ENCODE measurements at places on chromosomes 1 and 21.

DNA sequence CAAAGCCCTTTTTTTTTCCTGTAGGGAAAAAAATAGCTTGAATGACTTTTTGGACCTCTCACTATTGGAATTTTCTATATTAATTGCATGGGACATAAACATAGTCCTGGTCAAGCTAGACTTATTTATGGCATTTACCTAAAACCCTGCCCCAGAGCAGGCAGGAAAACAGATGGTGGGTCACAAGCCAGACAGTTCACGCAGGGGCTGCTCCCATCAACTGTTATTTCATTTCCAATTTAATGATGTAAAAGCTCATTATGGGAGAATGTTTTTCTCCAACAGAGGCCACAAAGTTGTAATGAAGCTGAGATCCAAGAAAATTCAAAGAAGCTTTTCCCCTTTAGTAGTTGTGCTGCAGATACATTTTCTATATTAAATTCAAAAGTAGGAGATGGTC lies 99.2 kb downstream of the SGIP1 start:
- DNase-seq, result no peak

DNA sequence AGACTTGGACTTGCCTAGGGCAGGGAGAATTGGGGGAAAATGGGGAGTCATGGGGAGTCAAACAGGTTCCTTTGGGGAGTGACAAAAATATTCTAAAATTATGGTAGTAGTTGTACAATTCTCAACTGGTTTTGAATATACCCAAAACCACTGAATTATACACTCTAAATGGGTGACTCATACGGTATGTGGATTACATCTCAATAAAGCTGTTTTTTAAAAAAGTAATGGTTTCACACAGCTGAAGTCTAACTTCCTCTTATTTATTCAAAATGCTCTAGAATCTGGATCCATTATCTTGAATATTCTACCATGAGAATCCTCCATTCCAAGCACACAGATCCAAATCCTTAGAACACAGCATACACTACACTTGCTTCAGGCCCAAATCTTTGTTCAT lies 11.1 kb downstream of the EIF4G3 start:
- no peak for DNase-seq

- no peak for DNase-seq
Observed at GRCh38 chr1:81430236-81430938, 370.3 kb upstream of the ADGRL2 start.

DNA sequence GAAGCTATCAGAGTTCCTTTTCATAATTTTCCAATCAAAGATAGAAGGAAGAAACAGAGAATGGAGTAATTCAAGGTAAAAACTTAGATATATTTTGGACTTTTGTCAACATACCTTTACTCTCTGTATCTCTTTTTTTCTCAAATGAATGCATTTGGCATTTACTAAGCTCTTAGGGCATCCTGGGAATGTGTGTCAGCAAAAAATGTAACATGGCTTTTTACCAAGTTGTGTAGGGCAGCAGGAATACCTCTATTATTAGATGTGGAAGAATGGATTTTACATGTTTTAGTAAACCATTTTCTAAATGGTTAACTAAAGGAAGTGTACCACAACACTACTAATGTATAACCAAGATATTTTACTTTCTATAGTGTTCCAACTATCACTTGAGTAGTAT lies 4.2 kb upstream of the COL11A1 start:
- DNase-seq, result no peak

DNA sequence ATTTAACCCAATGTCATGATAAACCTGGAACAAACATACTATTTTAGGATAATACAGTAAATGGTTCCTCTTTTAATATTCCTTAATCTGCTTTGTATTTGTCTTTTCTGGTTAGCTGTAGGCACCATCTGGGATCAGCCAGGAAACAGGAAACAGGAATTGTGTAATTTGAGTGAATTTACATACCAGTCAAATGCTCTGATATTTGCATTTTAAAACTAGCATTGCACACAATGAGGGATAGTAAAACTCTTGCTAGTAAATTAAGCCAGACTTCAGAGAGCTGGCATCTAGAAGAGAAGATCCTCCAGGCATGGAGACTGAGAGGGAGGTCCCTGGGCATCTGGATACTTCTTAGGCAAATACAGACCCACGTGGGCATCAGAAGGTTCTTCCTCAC lies 103.5 kb downstream of the HMCN1 start:
- no peak for DNase-seq

DNA sequence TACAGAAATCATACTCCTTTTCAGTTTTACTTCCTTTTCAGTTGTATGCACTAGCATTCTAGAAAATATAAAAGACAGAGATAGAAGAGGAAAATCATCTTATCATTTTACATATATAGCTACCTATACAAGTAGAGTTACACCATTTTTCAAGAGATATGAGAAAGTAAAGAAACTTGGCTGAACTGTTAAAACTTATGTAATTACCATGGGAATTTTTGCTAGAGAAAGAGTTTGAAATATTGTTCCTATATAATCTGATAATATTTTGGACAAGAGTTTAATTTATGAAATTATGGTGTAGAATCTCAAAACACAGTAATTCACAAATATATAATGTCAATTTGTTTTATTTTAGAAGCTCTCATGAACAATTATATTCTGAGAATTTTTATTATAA lies 180.8 kb downstream of the PLPPR4 start:
- no peak for DNase-seq

DNA sequence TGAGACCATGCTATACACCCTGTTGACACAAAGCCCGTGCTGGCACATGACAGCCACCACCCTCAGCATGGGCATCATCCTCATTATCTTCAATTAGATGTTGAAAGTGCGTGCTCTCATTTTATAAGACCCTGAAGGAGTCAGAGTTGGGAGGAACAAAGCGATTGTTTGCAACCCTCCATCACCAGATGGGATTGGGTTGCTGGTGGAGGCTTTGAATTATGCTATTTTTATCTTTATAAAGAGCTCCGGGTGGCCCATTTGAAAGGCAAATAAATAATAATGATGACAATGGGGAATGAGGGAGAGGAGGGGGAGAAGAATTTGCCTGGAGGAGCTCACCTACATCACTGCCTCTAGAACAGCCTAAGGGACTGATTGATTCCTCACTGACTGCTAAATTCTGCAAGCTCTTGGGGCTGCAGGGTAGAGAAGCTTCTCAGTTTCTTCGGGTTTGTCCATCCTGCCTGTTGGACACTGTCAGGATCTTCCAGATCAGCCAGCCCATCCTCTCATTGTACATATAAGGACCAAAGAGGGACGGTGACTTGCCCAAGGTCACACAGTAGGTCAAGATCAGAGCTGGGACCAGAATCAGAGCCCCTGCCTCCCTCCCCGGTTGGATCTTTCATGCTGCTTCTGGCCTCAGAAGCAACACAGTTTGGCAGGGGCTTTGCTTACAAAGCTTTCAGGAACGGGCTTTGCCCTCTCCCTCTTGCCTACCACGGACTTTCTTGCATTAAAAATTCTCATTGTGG lies 130.9 kb upstream of the ZBTB40 start:
- peak; percentile 79 for DNase-seq

GRCh38 chr1:63807046-63807445 lies 33.2 kb downstream of the ROR1 start:
- DNase-seq, result no peak

GRCh38 chr1:91018006-91018405 lies 3.8 kb downstream of the ZNF644 start:
- no peak for DNase-seq

DNA sequence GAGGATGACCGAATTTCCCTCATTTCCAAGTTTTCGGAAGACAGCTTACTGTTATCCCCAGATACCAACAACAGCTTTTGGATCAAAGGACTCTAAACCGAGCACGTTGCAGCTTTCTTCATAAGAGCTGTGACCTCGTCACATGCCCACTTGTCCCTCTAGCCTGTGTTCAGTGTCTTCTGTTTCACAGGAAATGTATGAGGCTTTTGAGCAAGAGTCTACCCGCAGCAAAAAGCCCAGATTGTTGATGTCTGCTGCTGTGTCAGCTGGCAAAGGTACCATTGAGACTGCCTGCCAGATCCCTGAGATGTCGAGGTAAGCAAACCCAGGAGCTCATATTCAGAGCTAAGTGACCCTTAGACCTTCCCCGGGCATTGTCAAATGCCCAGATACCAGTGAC lies 24.1 kb downstream of the CHI3L2 start:
- no peak for DNase-seq

DNA sequence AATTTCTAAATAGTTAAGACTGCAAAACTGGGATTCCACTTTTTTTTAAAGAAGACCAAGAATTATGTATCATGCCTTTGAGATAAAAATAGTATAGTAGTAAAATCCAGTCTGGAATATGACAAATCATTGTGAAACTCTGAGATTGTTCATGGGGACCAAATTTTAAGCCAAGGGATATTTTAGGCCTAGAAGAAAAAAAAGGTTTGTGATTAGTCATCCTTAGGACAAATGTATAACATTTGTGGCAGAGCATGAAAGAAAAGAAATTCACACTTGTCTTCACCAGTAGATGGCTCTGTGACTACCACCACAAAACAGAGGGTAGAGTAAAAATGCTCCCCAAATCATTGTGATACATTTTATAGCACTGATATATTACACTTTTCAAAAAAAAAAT lies 226.1 kb downstream of the KCTD3 start:
- peak; percentile 43 for DNase-seq

- DNase-seq, result no peak
Observed at GRCh38 chr1:212242288-212242984, 42.8 kb upstream of the PPP2R5A start.

GRCh38 chr1:160999376-160999775 lies 21.6 kb downstream of the F11R start:
- no peak for DNase-seq

- DNase-seq, result no peak
Observed at GRCh38 chr1:220979371-220979770, 100.1 kb downstream of the HLX start.

- no peak for DNase-seq
Observed at GRCh38 chr1:240618946-240619345, 7.0 kb upstream of the GREM2 start.
